ENCODE measurements at places on chromosomes 7 and 10.

GRCh38 chr10:98106531-98106930 lies 27.9 kb upstream of the R3HCC1L start:
- no peak for DNase-seq

GRCh38 chr7:86950360-86950759 lies 109.1 kb downstream of the ELAPOR2 start:
- DNase-seq, result no peak

DNA sequence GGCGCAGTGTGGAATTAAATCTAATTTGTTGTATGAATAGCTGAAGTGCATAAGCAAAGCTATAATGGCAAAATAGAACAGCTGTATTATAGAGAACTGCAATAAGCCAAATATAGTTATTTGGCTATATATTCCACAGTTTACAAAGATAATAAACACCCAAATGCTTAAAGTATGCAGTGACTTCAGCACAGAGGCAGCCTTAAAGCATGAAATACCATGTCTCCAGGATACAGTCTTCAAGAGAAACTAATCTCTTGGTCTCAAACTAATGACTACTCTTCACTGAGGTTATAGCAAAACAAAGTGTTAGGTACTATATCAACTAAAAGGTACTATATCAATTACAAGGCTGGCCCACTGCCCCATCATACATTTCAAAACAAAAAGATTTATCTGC lies 48.0 kb downstream of the NT5C2 start:
- no peak for DNase-seq

DNA sequence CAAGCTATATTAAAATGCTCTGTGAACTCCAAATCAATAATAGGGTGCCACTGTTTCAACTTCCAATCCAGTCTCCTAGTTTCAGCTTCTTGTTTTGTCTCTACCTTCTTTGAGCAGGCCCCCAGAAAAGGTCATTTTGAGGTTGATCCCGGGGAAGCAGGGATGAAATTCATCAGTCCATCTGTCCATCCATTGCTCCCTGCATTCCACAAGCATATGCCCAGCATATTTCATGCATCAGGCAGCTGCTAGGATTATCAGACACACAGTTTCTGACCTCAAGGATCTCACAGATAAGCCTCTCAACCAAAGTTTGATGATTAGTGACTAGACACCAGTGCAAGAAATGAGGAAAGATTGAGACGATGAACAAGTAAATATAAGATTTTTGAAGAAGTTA lies 186.6 kb upstream of the PDE1C start:
- no peak for DNase-seq

GRCh38 chr10:32349199-32349585 lies 2.2 kb upstream of the EPC1 start:
- no peak for DNase-seq

DNA sequence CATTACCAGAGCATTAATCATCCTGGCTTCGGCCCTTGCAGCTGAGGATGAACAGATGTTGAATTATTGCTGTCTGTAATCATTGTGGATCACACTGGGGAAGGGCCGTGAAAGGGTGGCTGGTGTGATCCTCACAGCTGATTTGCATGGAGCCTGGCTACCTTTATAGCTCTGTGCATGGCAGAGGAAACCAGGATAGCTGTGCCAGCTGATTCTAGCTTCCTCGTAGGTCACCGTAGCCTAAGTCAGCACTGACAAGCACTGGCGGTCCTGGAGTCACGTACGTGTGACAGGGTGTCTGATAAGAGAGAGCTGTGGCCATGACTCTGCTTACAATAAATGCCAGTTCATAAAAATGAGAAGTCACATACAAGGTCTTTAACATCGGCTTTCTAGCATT lies 76.5 kb downstream of the INSYN2A start:
- no peak for DNase-seq

All from NCI-H1048 (cell line).